ENCODE measurements at places on chromosomes 2 and 18.

GRCh38 chr18:29018976-29019375 is 842.0 kb upstream of the CDH2 start:
- DNase-seq, result no peak

DNA sequence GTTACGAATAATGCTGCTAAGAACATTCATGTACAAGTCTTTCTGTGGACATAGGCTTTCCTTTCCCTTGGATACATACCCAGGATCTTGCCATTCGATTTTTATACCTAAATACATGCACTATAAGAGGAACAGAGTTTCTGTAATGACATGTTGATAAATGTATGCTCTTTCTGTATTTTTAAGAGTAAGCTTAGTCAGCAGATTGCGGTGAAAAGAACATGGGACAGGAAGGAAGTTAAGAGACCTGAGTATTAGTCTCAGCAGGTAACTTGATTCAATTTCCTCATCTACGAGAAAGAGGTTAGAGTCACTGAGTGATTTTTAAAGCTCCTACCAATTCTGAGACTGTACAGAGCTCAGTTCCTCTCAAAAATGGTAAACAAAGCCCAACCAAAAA is 2.6 kb upstream of the TLK1 start:
- DNase-seq, result no peak

DNA sequence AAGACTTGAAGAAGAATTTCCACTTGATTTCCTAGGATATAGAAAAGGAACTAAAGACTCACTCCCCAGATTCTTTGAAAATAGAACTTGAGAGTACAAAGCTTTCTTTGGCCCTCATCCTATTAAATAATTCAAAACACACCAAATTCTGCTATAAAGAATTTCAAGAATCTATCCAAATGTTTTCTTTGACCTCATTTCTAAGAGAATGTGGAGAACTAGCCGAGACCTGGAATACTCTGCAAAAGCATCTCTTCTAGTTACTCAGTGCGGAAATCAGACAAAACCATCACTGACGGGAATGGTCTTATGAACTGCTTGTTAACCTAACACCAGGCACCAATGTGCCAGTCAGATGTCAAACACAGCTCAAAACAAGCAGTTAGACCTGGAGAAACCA is 44.2 kb upstream of the ARL5A start:
- peak; percentile 11 for DNase-seq

DNA sequence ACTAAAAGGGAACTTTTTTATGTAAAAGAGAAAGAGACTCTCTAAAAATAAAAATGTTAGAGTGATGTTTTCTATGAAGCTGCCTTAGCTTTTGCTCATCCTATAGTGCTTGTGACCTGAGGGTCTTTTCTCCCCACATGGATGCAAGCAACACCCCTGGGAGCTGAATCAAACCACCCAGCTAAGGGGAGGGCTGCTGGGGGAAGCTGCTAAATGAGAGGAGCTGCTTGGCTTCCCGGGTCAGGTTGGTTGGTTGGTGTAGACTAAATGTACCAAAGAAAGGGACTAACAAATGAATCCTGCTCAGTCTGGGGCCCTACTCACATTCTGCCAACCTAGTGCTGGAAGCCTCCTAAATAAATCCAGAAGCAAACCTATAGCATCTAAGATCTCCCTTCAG is 35.0 kb downstream of the AFF3 start:
- DNase-seq, result no peak
